ENCODE measurements at places on chromosomes 12 and 14.

DNA sequence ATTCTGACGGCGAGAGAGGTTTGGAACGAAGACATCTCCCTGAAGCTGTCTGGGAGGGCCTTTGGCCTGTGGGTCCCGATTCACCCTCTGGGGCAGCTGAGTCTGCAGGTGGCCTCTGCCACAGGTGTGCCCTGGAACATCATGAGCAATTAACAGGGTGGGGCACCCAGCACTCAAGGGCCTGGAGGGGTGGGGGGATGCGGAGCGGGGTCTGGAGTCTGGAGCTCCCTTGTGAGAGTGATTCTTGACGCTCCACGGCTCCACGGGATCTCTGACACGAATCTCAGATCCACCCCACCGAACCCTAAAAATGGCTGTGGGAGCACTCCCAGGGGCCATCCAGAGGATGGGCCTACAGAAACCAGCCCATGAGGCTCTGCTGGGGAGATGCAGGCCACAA, 8.3 kb downstream of the ITPK1 start:
- no peak for DNase-seq

GRCh38 chr12:24900196-24900595, 48.7 kb downstream of the BCAT1 start:
- no peak for DNase-seq

DNA sequence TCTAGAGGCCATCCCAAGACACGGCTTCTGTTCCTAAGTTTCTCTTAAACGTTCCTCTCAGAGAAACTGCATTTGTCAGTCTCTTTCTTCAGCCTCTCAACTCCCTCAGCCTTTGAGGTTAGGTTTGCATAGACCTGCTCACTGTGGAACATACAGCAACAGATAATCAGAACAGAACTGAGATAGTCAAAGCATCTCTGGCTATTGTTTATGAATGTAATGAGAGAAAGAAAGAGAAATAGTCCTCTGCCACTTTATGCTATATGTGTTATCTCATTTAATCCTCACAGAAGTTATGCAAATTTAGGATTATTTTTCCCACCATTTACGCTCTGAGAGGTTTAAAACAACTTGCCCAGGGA, 190.6 kb downstream of the PHLDA1 start:
- no peak for DNase-seq

DNA sequence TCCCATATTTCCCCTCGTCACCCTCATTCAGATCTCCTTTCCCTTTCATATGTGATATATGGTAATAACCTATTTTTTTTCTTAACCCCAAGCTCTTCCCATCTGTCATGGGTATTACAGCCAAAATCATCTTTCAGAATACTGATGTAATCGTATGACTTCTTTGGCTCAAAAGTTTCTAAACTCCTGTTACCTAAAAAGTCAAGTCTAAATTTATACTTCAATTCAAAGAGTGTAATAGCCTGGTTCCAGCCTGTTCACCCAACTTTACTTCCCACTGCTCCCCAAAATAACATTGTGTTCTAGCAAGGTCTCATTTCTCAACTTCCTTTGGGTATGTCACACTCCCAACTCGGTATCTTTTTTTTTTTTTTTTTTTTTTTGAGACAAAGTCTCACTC, 48.5 kb downstream of the TBK1 start:
- DNase-seq: no peak

- DNase-seq: no peak
These were observed 120.8 kb upstream of the WSCD2 start for GRCh38 chr12:108008163-108008905.

GRCh38 chr14:56150645-56151345, 32.6 kb downstream of the PELI2 start:
- DNase-seq: no peak

GRCh38 chr14:24258548-24259265, 4.3 kb downstream of the TGM1 start:
- no peak for DNase-seq

GRCh38 chr12:42180990-42181596, 36.4 kb upstream of the GXYLT1 start:
- DNase-seq: no peak

GRCh38 chr12:43835264-43835655, 621 bp upstream of the TMEM117 start:
- no peak for DNase-seq

DNA sequence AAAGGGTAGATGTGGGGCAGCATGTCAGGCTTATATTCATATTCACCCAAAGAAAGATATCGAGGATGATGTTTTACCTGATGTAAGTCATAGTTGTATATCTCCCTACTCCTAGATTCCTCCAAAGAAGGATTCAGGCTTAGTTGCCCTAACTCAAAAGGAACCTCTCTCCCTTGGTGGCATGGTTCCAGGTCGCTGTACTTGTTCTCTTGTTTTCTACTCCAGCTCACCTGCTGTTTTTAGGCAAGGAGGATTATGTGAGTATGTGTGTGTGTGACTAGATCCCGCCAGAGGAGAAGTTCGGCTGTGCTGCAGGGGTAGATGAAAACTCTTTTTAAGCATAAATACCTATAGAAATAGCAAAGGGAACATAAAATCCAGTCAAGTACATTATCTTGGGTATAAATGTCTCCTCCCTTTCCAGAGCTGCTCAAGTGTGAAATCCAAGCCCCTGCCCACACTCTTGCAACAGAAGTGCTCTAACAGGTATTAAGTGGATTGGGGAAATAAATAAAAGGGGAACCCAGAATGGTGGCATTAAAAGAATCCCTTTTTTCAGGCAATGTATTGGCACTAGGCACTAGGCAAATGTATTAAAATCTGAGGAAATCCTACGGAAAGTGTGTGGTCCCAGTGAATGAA, 375.7 kb downstream of the ZFP36L1 start:
- no peak for DNase-seq

DNA sequence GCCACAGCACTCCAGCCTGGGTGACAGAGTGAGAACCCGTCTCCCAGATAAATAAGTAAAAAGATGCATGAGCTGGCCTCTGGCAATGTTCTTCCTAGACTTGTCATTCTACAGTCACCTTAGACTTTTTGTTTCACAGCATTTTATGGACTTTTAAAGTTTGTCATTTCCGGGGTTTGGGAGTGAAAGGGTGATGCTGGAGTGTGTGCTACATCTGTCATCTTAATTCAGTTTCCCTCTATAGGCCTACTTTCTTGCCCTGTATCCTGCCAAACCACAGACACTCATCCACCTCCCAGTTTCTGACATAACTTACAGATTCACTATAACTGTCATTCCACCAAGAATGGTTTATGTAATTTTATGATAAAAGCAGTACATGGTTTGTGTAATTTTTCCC, 166.7 kb upstream of the PARP11 start:
- no peak for DNase-seq

DNA sequence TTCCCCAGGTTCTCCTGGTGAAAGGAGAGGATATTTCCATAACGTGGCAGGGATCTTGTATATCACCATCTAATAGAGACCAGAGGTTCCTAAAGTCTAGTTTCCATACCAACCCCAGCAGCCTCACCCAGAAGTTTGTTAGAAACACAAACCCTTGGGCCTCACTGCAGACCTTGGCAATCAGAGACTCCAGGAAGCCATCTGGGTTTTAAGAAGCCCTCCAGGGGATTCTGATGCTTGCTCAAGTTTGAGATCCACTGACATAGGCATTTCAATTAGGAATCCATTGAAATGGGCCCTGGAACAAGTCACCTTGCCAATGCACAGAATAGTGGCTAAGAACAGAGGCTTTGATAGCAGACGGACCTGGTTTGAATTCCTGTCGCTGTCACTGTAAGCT, 2.2 kb upstream of the CMKLR1 start:
- DNase-seq: no peak

GRCh38 chr12:124369055-124369826, 74.3 kb downstream of the RFLNA start:
- no peak for DNase-seq

DNA sequence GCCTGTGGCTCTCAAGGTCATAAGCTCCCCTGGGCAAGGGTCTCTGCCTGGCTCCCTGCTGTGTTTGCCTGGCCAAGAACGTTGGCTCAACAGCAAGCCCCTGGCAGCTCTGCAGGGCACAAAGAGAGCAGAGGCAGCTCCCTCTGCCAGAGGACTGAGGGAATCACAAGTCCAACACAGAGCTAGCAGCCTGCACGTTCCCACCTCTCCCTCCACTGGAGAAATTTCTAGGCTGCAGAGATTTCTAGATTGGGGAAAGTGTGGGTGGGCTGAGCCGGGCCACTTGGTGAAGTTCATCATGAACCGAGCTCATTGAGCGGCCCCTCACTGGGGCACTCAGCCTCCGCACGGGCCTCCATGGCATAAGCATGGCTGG, 19.8 kb downstream of the ZFYVE21 start:
- no peak for DNase-seq
